ENCODE measurements at places on chromosomes 12 and 14. TPM values are rescaled to one million over a fixed set of nuclear protein-coding genes. Genes with fewer than 3 reads are reported as not detected.

TSPAN31 gene
- polyA plus RNA-seq = 33.0 TPM

RAB21 gene
- polyA plus RNA-seq = 8.2 TPM

DAZAP2 gene
- polyA plus RNA-seq = 267 TPM

ARMH4 gene
- 0.46 TPM for polyA plus RNA-seq

GRCh38 chr14:51884086-51884927, 23.9 kb downstream of the GNG2 start:
- DNase-seq = no peak

DNA sequence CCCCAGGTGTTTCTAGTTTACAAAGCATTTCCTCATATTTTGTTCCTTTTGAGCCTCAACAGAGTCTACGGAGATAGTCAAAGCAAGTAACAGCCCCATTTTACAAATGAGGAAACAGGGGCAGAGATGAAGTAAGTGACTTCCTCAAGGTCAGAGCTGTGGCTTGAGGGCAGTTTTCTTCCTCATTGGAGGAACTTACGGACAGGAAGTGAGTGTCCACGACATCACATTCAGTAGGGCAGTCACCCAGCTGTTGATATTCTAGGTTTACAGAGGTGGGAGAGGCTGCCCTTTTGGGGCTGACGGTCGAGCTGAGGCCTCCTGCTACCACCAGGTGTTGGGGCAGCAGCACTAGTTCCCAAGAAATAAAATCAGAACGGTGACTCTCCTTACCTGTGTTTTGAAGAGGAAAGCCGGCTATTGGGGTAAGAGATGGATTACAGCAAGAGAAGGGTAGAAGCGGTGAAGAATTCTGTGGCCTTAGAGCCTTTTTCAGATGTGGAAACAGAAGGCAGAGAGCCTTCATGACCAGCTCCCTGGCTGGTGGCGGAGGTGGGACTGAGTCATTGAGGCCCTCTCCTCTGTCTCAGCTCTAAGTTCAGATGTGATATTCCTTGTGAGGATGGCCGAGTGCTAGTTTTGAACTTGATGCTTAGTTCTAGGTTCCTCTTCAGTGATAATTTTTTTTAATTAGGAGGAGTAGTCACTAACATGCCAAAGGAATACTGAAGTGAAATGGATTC, 41.7 kb downstream of the SUSD6 start:
- no peak for DNase-seq

DNA sequence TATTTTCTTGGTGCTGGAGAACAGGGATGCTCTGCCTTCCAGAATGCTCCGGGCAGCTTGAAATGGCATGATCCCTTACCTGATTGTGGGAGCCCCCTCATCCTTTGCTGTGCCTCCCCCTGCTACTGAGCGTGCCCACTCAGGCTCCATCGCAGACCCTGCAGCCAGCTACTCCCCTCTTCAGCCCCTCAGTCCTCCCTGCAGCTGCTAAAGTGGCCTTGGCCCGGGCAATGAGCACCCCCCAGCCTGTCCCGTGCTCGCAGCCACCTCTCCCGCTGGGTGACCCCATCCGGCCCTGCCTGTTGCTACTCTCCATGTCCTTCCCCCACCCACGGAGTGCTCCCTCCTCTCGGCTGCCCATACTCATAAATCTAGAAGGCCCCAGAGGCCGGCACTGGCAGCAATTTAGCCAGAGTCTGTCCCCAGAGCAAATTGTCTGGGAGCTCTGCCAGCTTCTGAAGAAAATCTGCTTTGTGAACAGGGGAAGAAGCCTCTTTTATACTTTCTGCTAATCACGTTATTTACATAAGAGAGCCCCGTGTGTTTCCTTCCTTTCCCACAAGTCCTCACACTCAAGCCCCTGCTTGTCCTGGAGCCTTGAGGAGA, 143.7 kb upstream of the FRMD6 start:
- peak; percentile 61 for DNase-seq

DNA sequence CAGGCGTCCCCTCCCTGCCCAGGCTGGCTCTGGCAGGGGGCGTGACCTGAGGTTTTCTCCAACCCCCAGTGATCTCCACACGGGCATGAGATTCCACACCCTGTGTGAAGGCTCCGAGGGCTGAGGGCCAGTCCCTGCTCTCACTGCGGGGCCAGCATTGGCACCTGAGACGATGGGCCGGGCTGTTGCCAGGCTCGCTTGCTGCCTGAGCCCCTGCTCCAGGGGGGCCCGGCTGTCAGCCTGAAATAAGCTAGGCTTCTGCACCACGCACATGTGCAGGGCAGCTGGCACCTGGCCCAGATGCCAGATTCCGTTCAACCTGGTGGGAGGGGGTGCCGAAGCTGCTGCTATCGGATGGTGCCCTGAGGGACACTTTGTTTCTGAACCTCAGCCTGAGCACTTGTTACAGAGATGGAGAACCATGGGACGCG, 196.5 kb upstream of the PRMT8 start:
- no peak for DNase-seq

GRCh38 chr12:5921027-5921909, 23.8 kb downstream of the ANO2 start:
- DNase-seq = no peak

GRCh38 chr12:12806784-12807516, 6.2 kb upstream of the DDX47 start:
- no peak for DNase-seq

All from mammary epithelial cell (primary cell).